ENCODE measurements at places on chromosomes 6 and 20.

DNA sequence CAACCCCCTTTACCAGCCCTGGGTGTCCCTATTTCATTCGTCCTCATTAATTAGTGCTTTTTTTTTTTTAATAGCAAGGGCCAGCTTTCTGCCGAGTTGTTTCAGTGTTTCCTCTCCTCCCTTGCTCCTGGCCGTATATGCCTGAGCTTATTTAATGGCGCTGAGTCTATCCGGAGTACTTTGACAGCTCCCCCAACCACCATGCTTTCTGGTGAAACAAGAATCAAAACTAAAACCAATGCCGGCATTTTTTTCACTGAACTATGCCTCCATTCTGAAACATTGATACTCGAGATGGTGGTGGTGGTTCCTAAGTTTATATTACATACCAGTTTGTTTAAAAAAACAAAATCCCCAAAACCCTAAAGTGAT lies 1.2 kb downstream of the DCBLD1 start:
- DNase-seq: no peak

- DNase-seq: no peak
Measured at GRCh38 chr6:37971266-37971665, 151.7 kb downstream of the ZFAND3 start.

DNA sequence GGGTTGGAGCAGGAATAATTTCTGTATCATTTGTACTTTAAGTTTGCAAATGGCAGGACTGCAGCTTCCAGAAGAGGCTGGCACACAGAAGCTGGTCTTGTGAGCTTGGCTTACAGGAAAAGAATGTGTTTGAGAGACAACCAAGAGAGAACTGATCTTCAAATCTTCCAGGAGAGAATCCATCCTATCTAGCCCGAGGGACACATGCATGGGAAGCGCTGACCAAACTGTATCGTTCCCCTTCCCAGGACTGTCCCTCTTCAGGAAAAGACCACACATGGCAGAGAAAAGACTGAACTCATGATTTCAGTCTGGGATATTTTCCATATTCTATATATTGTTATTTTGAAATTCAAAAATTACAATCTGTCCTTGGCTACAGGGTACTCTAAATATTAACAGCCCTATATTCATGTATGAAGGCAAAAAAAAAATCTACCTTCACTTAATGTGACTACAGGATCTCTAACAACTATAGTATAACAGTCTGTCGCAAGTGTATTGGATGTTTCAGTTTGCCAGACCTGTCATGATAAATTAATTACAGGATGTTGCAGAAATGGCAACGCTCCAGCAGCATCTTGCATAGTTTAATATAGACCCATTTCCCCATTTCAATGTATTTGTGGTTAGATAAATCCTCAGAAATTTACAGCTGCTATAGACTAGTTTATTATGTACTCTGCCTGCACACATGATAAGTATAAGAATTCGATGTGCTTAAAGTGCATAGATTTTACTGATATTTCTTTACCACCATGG lies 99.4 kb downstream of the MYB start:
- no peak for DNase-seq

GRCh38 chr6:145415616-145416015 lies 319.7 kb downstream of the EPM2A start:
- no peak for DNase-seq

DNA sequence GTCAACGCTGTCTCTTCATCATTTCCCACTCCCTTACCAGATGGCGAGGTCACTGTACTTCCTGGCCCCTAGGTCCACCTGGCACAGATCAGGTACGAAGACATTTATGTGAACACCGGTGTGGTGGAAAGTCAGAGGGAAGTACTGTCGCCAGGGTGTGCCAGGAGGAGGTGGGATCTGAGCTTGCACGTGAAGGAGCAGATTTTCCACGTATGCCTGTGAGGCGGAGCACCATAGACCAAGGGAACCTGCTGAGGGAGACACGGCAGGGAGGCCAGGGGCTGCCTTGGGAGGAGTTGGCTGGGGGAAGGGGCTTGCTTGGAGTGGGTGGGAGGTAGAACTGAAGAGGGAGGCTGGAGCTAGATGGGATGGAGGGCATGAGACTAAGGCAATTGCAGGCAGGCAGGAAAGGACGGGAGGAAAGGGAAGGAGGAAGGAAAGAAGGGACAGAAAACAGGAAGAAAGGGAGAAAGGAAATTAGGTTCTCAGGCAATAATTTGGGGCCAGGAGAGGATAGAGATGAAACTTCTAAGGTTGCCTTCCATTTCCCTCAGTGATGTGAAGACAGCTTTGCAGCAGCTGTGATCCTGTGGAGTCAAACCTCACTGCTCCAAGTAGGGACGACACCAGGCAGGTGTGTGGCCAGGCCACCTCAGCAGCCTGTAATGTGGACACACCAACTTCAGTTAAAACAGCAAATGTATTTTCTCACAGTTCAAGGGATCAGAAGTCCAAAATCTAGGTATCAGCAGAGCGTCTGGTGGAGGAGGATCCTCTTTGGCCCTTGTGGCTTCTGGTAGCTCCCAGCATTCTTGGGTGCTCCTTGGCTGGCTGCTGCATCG lies 46.8 kb downstream of the CHMP4B start:
- no peak for DNase-seq

DNA sequence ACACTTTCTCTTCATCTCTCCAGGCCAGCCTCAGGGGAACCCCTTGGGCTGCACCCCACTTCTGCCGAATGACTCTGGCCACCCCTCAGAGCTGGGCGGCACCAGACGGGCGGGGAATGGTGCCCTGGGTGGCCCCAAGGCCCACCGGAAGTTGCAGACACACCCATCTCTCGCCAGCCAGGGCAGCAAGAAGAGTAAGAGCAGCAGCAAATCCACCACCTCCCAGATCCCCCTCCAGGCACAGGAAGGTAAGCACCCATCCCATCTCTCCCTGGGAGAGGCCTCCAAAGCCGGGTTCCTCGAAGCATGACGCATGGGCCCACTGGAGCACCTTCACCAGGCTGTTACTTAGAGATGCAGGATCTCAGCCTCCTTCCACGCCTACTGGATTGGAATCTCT lies 11.3 kb downstream of the MDFI start:
- no peak for DNase-seq

DNA sequence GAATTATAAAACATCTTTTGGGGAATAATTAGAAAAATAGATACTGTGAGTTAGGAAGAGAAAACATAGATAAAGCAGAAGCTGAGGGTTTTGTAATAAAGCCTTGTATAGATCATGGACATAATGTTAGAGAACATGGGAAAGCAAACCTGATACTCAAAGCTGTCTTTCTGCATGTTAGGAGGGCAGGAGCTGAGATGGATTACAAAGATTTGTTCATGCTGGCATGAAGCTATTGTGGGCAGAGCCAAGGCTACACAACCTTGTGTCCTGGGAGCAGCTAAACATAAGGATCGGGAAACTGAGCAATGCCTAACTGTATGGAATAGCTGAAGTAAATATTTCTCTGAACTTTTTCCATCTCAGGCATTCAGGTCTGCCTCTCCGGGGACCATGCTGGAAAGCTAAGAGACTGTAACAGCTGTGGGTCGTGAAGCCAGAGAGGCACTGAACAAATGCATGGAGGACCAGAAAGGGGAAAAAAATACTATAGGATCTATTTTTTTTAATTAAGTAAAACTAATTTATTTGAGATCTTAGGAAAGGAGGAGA lies 28.2 kb upstream of the CNKSR3 start:
- no peak for DNase-seq

DNA sequence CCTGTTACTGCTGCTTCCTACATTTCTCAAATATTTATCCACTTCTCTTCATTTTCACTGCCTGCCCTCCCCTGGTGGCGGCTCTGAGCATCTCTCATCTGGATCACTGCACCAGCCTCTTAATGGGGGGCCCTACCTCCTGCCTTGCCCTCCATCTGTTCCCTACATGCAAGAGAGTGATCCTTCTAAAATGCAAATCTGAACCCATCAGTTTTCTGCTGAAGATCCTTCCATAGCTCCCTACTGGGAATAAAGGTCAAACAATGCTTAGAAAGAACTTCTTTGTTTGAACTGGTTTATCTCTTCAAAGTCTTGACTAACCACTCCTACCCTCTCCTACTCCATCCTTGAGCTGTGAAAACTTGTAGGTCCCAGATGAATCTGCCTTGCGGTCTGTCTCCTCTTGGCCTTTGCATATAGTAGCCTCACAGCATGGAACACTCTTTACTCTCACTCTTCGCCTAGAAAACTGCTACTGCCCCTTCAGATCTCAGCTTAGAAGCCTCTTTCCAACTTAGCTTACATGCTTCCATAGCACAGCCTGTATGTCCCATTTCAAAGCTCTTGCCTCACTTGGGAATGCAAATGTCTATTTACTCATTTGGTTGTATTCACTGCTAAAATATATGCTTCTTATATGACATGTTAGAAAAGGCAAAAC lies 119.3 kb downstream of the QRSL1 start:
- DNase-seq: peak; percentile 63

- DNase-seq: no peak
Measured at GRCh38 chr6:100084991-100085364, 91.0 kb upstream of the MCHR2 start.

DNA sequence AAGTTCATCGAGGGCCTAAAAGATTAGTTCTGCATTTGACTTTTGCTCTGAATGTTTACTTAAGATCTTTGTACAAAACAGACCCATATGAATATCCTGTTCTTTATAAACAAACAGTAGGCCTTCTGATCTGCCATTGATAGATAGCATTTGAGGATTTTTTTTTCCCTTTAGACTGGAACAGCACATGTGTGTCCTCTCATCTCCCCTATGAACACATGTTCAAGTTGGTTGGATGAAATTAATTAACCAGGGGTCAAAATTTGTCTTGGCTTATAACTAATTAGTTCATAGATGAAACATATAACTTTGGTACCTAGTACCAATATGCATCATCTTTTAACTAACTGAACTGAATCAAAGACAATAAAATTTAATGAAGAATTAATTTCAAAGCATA lies 81.3 kb downstream of the AK9 start:
- no peak for DNase-seq

DNA sequence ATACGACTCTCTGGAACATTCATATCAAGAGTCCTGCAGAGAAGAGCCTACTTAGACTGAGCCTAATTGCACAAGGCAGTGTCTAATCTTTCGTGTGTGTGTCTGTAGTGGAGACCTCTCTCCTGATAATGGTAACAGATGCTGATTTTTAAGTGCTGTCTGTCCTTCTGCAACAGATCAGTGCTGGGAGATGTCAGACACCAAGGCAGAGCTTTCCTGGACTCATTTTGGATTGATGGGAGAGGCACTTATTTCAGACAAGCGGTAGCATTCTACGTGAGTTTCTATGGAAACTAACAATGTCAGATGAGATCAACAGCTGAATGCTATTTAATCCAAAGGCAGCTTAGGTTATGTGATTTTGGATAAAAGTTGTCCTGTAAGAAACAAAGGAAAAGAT lies 167.6 kb downstream of the PLCB4 start:
- no peak for DNase-seq

- DNase-seq: no peak
Measured at GRCh38 chr6:158639056-158639455, 5.5 kb downstream of the DYNLT1 start.

DNA sequence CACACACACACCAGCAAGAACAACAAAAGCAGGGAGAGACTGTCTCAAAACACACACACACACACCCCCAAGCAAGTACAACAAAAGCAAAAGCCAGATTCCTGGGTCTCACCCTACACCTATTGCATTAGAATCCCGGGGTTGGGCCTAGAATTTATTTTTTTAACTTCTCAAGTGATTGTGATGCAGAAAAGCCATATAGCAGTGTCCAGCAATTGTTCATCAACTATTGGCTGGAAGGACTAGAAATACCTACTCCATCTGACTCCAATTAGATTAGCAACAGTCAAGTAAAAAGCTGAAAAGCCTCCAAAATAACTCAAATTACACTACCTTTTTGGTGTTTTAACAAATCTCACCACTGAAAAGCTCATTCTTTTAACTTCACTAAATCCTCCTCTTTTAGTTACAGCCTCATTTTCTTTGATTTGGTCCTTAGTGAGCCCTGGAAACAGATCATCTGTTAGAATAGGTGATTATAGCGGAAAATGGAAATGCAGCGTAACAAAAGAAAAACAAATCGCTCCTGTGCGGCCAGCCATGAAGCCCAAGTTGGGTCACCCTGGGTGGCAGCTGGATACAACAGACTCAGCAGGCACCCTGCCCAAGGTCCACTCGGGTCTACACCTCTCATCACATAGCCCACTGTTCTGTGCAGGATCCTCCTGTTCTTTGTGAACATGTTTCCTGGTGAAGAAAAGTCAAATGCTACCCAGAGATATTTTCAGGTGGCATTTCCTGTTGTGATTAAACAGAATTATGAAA lies 38.7 kb downstream of the STAU1 start:
- no peak for DNase-seq

- no peak for DNase-seq
Measured at GRCh38 chr6:75926293-75927168, 145.9 kb downstream of the IMPG1 start.

DNA sequence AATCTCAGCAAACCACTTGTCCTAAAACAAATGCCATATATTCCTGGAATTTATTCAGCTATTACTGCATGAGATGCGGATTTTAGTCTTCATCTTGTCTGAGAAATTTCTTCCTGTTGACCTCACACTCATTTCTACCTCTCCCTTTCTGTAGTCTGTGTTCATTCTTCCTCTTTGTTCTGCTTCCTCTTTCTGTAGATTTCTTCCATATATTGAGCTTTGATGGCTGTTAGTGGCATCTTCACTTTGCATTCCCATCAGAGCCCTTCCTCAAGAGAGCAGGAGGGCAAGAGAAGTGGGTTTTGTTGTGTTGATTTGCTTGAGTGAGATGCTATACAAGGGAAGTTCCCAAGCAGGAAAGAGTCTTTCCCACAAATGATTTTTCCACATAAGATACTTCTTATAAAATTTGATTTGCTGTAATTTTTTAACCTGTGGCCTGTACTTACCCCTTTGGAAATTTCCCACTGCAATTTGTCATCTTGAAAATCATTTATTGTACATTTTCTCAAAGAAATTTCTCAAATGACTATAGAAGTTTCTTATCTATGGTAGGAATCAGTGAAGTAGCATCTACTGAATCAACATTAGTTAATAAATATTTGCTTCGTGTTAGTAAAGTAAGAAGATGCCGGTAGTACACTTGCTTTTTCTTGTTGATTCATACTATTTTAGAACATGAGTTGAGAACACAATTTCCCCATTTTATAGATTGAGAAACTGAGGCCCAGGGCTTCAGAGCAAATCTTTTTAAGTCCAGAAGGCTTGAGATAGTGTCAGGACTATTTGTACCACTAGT lies 43.8 kb downstream of the MAP3K4 start:
- DNase-seq: no peak

- no peak for DNase-seq
Measured at GRCh38 chr6:35629876-35630378, 58.8 kb downstream of the FKBP5 start.

- DNase-seq: no peak
Measured at GRCh38 chr6:90403489-90404381, 107.1 kb upstream of the BACH2 start.

- DNase-seq: no peak
Measured at GRCh38 chr6:21323577-21323976, 270.0 kb upstream of the SOX4 start.

DNA sequence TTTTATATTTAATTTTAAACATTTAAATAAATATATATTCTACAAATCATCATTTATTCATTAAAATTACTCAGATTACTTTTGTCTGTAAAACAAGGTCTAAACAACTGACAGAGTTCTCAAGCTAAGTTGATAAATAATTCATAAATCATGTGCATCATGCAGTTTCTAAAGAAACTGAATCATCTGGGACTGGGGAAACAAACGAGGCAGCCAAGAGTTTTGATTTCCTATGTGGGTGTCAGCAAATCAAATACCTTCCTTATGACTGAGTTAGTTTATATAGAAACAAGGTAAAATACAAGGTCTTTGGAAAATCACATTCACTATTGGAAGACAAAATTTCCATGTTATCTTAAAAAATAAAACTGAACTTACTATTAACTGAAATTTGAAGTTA lies 149.9 kb upstream of the BEND6 start:
- DNase-seq: no peak

GRCh38 chr6:684831-685636 lies 7.9 kb downstream of the EXOC2 start:
- DNase-seq: no peak

All from NT2/D1 (cell line).